ENCODE measurements at places on chromosomes 11 and 22. TPM values are rescaled to one million over a fixed set of nuclear protein-coding genes. Genes with fewer than 3 reads are reported as not detected.

DNA sequence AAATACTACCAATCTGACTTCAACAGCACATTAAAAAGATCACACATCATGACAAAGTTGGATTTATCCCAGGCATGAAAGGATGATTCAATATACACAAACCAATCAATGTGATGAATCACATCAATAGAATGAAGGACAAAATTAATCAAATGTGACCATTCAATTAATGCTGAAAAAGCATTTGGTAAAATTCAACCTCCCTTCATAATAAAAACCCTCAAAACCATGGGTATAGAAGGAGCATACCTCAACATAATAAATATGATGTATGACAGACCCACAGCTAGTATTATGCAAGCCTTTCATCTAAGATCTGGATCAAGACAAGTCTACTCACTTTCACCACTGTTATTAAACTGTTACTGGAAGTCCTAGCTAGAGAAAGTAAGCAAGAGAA, 921.7 kb upstream of the RAG2 start:
- H3K27ac ChIP-seq: no peak overlapping the region
- no peak overlapping the region for H3K4me3 ChIP-seq
- no peaks in the 10 kb centered on the region for H3K27me3 ChIP-seq
- no peak for DNase-seq
- no peaks in the 10 kb centered on the region for H3K4me1 ChIP-seq

- H3K4me3 ChIP-seq: no peak overlapping the region
- H3K36me3 ChIP-seq: no peaks in the 10 kb centered on the region
- H3K27ac ChIP-seq: no peak overlapping the region
- no peaks in the 10 kb centered on the region for H3K4me1 ChIP-seq
- H3K27me3 ChIP-seq: no peaks in the 10 kb centered on the region
These were observed 40.0 kb downstream of the WNT11 start for GRCh38 chr11:76166314-76166713.

DNA sequence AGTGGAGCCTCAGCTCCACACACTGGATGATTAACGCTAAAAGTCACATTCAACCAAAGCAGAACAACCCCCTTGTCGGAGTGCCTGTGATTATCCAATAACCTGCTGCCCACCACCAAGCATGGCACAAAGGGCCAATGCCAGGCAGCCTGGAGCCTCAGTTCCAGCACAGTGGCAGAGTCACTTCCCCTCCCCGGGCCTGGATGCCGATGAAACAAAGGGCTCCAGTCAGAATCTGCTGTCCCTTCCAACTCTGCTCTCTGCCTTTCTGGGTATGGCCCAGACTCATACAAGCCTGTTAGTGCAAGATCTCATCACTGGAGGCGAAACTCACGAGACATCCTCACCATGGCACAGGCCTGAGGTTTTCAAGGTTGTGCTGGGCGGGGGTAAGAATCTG, 52.1 kb downstream of the CLTCL1 start:
- H3K27ac ChIP-seq: peak overlapping the region; percentile 60
- no peak overlapping the region for H3K4me3 ChIP-seq
- H3K36me3 ChIP-seq: no peaks in the 10 kb centered on the region
- no peaks in the 10 kb centered on the region for H3K27me3 ChIP-seq

DNA sequence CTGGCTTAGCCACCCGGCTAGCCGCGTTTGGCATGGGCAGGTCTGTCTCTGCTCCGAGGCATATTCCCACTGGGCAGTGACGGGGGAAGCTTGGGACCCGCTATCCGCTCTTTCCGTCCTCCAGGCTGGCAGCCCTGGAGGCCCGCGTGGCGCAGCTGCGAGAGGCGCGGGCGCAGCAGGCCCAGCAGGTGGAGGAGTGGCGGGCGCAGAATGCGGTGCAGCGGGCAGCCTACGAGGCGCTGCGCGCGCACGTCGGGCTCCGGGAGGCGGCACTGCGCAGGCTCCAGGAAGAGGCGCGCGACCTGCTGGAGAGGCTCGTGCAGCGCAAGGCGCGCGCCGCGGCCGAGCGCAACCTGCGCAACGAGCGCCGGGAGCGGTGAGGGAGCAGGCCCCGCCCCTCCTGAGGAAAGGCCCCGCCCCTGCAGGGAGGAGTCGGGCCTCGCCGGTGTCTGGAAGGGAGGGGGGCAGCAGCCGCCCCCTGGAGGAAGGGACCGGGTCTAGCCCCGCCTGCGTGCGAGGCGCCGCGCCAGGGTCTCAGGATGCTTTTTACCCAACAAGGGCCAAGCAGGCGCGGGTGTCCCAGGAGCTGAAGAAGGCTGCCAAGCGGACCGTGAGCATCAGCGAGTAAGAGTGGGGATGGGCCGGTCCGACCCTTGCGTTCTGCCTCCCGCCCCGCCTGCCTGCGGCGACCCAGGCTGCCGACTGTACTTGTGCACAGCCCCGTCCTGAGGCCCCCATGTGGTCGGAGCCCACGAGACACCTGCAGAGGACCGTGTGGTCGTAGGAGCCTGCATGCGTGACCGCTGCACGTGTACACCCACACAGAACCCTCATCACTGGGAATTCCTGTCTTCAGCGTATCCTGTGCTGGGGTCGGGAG, 7.9 kb downstream of the ATG16L2 start:
- H3K4me3 ChIP-seq: peak overlapping the region; percentile 34
- peaks cover 21% of the 10 kb centered on the region for H3K36me3 ChIP-seq
- no peaks in the 10 kb centered on the region for H3K27me3 ChIP-seq
- DNase-seq: peak; percentile 94
- peaks cover 14% of the 10 kb centered on the region for H3K4me1 ChIP-seq

DNA sequence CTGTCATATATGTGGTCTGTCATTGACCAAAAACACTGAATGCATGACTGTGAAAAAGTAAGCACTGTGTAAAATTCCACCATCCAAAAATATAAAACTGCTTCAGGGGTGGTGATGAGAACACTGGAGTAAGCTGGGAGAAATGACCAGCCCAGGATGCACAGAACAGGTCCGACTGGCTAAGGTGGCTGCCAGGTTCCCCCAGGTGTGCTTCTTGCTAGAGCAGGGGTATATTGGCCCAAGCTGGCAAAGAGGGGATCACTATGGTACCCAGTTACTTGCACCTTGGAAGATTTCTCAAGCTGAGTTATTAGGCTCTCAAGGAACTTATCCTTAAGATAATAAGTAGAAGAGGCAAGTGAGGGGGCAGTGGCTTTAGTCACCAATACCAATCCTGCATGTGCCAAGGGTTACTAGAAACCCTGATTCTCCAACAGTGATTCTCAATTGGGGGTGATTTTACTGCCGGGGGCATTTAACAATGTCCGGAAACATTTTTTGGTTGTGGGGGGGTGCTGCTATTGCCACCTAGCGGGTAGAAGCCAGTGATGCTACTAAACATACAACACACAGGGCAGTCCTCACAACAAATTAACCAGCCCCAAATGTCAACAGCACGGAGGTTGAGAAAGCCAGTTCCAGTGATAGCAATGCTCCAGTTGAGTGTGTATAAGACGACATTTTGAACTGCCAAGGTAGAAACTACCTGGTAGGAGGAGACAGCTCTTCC, 15.7 kb downstream of the SNU13 start:
- peaks cover 10% of the 10 kb centered on the region for H3K36me3 ChIP-seq
- no peak for DNase-seq
- H3K27me3 ChIP-seq: no peaks in the 10 kb centered on the region
- H3K4me3 ChIP-seq: no peak overlapping the region
- H3K27ac ChIP-seq: no peak overlapping the region

The OR5I1 gene
- polyA plus RNA-seq: not detected

DNA sequence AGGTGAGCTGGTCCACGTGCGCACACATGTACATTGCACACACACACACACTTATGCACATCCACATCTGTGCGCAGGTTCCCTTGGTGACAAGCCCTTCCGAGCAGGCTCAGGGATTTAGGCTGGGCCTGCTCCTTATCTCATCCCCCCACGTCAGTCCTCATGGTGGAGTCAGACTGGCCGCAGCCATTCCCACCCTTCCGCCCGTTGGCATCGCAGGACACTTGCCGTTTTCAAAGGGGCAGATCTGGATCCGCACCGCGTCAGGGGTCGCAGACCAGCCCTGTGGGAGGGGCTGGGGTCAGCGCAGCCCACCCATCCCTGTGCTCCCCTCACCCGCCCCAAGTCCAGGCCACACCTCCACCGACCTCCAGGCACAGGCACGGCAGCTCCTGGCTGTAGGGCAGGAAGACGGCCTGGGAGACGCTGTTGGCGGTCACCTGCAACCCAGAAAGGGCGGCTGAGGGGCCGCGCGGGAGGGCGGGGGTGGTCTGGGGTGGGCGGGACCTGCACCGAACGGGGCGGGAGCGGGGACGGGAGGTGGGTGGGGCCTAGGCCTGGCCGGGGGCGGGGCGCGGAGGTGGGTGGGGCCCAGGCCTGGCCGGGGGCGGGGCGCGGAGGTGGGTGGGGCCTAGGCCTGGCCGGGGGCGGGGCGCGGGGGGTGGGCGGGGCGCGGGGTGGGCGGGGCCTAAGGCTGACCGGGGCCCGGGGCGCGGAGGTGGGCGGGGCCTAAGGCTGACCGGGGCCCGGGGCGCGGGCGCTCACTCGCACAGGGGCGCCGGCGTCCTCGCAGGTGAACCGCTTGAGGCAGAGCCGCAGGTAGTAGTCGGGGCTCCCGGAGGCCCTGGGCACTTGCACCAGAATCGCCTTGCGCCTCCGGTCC, 13.3 kb downstream of the IL17REL start:
- peaks cover 26% of the 10 kb centered on the region for H3K27me3 ChIP-seq
- no peak overlapping the region for H3K4me3 ChIP-seq
- no peak overlapping the region for H3K27ac ChIP-seq
- H3K4me1 ChIP-seq: peaks cover 7% of the 10 kb centered on the region
- DNase-seq: no peak

Data from sigmoid colon (tissue), 7 donors.